ENCODE measurements at places on chromosomes 2 and 18.

DNA sequence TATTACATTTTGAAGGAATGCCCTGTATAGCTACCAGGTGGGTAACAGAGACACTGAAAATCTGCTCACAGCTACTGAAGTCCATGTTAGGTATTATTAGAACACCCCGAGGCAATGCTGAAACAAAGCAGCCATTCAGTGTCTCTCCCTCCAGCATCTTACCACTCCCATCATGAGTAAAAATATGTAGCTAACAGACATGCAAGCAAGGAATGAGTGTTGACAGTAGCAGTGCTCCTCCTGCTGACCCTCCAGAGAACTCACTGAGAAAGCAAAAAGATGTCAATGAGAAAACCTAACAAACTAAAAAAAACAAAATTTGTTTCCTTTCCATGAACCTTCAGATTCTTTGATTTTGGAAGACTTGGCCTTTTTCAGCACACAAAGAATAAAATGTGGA, 393.9 kb downstream of the LRRTM1 start:
- no peak for DNase-seq

DNA sequence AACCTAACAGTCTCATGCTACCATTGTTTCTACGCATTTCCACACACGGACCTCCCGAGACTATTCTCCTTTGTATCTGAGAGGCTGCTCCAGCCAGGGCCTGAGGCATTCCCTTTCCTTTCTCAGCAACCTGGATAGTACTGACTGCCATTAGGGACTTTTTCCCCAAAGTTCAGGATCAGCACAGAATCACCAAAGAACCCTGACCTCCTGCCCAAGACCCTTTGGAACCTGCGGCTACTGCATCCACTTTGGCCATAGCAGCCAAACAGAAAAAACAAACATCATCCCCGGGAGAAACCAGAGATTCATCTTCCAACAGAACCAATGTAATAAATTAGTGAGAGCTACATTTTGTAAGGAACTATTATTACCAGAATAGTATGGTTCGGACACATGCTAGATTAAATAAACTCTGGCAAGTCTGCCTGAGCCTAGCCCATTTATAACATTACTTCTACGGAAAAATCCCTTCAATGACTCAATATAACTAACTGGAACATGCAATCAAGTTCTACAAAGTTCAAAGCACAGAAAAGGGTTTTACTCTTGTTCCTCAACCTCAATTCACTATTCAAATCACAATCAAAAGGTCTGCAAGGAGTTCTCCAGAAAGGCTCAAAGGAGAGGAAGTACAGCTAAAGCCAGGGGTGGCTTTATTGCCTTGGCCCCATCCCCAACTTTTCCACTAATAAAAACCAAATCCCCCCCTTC, 51.8 kb downstream of the LPIN2 start:
- no peak for DNase-seq

GRCh38 chr2:230650585-230651137, 62.0 kb upstream of the CAB39 start:
- DNase-seq: no peak

DNA sequence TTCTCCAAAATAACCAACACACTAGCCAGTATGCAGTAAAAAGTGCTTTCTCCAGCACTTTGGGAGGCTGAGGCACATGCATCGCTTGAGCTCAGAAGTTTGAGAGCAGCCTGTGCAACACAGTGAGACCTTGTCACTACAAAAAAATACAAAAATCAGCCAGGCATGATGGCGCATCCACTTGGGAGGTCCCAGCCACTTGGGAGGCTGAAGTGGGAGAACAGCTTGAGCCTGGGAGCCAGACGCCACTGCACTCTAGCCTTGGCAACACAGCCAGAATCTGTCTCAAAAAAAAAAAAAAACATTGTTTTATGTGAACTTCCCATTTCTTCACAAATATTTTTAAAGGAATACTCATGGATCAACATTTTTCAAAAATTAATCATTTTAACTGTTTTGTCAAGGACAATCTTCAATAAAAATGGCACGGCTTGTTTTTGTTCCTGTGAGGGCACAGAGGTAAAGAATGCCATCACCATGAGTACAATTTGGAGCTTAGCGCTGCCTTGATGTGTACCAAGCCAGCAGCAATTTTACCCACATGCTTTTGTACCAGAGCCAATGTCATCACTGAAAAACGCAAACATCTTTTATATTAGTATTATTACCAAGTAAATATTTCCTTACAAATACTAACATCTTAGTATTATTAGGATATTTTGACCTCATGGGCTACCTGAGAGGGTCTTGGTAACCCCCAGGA, 26.7 kb downstream of the RAB1A start:
- no peak for DNase-seq

DNA sequence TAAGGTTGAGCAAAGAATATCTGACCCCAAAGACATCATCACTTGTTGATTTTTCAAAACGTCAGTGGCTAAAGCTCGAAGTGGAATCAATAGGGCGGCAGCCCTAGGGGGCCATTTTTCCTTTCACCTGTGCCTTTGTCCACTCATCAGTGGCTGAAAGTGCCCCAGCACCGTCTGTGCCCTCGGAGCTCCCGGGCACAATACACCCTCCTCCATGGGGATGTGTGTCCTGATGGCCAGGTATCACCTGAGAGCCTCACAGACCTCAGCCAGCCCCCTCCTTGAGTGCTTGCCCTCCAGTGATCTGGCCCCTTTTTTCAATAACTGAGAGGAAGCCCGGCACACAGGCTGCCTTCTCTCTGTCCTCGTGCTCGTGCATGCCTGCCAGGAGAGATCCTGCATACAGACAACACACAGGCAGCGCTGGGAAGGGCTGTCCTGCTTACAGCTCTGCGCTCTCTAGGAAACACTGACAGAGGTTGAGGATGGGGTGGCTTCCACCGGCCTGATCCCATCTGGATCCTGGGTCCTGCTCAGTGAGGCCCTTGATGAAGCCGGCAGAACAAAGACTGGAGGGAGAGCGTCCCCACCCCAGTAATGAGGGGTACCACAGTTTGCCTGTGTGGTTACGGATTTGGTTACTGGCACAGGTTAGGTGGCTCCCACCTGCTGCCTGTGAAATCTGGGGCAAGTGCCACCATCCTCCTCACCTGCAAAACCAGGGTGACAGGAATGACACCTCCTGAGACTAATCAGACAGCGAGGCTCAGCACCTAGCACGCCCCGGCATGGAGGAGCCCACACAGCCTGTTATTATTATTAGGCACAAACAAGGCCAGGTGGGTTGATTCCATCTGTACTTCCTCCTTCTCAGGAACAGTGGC, 197.5 kb upstream of the RAB6C start:
- DNase-seq: no peak

- no peak for DNase-seq
Observed at GRCh38 chr18:42545825-42546224, 569.7 kb downstream of the RIT2 start.

DNA sequence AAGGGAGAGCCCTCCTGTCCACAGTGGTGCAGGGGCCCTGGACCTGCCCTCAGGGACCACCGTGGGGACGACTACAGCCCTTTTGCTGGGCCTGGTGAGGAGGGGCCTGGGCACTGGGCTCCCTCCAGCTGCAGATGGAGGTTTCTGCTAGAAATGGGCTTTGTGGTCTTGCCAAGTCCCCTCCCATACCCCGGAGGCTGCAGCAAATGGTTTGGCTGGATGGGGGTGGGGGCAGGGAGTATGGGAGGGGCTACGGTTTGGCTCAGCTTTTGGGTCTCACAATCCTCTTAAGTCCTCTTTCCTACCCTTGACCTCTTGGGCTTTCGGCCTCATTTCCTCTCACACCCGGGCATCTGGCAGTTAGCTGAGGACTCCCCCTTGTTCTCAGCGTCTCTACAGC, 21.7 kb downstream of the TET3 start:
- DNase-seq: no peak

GRCh38 chr2:189411860-189412259, 29.4 kb upstream of the WDR75 start:
- DNase-seq: no peak

DNA sequence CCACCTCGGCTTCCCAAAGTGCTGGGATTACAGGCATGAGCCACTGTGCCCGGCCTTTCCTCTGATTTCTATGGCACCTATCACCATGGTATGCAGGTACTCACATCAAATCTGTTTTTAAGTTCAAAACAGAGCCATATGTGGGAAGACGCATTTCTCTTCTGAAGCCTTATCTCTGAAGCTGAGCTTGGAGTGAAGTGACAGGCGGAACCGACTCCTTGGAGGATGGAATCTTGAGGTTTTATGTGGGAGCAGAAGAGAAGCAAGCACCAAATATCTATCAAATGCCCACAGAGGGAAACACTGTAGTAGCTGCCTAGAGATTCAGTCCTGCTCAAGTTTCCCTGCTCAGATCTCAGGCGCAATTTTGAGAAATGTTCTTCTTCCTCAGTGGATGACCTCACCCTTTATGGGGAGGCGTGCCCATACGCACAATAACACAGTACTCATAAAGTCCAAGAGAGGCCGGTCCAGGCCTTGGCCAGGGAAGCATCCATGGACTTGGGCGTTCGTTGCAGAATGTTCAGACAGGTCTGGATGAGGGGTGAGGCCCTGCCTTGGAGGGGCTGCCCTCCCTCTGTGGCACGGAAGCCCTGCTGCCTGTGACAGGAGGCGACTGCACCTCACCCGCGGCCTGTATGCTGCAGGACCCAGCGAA, 67.9 kb downstream of the HNRNPLL start:
- DNase-seq: no peak

DNA sequence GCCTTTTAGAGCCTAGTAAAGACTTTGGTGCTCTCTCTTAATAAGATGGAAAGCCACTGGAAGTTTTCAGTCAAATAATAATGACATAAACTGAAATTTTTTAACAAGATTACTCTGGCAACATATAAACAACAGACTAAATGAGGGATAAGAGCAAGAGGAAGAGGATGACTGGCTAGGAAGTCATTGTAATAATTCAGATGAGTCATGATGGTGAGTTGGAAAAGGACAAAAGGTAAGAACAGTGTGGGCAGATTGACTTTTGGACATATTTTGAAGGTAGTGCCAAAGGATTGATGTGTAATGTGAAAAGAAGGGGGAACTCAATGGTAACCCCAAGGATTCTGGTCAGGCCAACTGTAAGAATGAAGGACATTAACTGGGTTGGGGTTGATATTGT, 310.3 kb downstream of the NOL4 start:
- DNase-seq: no peak

- DNase-seq: no peak
Observed at GRCh38 chr2:216606551-216607276, 26.5 kb upstream of the IGFBP2 start.

GRCh38 chr2:107727318-107727717, 99.4 kb upstream of the RGPD4 start:
- DNase-seq: no peak

- no peak for DNase-seq
Observed at GRCh38 chr18:61546590-61546989, 213.4 kb downstream of the CDH20 start.
